Eye (tissue), 1 donor: ENCODE measurements at places on chromosomes 16 and 17.

DNA sequence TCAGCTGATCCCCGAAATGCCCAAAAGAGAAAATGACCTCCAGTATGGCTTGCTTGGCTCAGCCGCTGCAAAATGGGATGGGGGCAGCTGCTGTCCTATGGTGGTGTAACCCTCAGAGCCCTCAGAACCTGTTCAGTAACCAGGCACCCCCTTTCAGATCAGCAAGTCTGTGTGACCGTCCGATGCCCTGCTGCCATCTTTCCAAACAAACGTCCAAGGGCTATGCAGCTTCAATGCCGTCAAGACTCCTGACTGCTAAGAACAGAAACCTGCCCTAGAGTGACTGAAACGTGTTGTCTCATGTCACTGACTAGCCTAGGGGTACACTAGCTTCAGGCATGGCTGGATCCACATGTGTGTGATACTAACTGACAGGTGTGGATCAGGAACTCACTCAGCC is 70.4 kb downstream of the GNAO1 start:
- no peak for DNase-seq

GRCh38 chr17:58982626-58983025 is 124.1 kb downstream of the TRIM37 start:
- no peak for DNase-seq

DNA sequence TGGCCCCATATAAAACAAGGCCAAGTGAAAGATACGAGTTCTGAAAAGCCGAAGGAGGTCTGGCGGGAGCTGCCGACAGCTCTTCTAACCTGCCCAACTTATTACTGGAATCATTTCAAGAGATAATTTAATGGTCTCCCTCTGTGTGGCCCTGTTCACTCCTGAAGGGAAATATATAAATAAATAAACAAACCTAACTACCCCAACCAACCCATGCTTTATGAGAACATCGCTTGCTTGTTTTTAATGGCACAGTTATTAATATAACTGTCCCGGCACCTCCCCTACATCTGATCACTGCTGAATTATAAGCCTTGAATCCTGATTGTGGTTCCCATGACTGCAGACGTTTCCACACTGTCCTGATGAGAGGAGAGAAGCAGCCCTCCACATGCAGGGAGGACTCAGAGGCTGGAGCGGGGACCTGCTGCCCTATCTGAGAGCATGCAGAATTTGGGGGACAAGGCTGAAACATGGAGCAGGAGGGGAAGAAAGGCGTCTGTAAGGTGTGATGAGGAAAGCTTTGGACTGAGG is 22.2 kb downstream of the CDK5RAP3 start:
- DNase-seq = peak; percentile 39

GRCh38 chr17:46983782-46984181 is 4.7 kb upstream of the RPRML start:
- DNase-seq = no peak

- DNase-seq = no peak
Observed at GRCh38 chr16:76787394-76787793, 403.6 kb upstream of the MON1B start.

DNA sequence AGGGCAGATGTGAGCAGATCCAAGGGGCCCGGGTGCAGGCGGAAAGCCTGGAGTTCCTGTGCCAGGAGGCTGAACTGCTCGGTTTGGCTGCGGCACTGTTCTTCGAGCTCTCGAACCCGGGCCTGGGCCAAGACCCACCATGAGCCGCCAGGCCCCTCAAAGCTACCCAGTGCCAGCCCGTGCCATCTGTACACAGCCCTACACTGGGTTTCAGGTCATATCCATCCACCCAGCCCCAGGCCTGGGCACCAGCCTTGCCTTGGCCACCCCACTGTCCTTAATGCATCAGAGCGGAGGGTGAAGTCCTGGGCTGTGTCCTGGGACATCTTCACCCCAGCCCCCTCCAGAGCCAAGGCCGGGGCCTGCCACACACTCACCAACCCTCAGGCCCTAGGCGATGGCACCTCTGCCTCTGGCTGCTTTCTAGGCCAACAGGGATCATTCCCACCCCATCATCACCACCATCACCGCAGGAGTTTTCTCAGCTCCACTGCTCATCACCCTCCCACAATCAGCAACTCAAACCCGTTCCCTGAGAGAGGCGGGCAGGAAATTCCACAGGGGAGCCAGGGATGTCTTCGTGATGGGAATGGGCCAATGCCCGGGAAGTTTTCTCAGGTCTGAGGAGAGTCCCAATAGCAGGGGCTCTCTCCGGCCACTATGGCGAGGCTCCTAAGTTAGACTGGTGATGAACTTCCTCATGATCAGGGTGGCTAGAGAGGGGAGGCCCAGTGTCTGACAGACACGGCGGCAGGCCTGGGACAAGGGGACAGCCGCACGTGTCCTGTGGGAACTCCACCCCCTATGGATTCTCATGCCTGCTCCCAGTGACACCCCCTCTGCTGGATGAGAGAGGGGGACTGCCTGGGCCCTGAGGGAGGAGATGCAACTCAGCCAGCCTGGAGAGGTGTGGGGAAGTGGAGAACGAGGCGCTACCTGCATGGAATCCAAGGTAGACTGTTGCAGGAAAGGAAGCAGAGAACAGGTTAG is 9.1 kb downstream of the TSPOAP1 start:
- no peak for DNase-seq

DNA sequence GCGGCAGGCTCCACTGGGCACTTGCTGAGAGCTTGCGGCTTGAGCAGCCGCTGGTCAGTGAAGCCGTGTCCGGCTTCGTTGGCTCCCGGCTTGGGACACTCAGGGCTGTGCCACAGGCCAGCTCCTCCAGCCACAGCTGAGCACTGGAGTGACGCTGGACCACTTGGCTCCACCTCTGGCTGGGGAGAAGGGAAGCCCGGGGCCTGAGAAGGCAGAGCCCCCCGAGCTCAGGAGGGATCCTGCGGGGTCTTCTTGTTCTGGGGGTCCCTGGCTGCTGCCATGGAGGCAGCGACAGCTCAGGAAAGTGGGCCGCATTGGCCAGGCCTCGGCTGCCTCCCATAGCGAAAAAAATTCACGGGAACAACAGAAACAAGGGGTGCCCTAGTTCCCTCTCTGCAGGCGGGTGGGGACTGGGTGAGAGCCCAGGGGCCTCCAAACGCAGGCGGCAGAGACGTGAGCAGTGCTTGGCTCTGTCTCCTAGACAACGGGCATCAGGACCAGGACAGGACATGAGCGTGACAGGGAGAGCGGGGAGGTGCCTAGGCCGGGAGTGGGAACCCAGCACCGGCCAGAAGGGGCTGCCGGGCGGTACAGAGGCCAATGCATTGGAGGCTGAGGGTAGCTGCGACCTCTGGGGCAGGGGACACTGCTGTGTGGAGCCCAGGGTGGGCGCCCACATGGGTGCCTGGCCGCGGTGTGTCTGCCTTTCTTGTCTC is 37.7 kb downstream of the SLC7A5 start:
- no peak for DNase-seq

GRCh38 chr17:29918016-29918415 is 12.0 kb downstream of the SSH2 start:
- DNase-seq = no peak

- peak; percentile 95 for DNase-seq
Observed at GRCh38 chr16:81650982-81651562, 128.0 kb upstream of the PLCG2 start.

DNA sequence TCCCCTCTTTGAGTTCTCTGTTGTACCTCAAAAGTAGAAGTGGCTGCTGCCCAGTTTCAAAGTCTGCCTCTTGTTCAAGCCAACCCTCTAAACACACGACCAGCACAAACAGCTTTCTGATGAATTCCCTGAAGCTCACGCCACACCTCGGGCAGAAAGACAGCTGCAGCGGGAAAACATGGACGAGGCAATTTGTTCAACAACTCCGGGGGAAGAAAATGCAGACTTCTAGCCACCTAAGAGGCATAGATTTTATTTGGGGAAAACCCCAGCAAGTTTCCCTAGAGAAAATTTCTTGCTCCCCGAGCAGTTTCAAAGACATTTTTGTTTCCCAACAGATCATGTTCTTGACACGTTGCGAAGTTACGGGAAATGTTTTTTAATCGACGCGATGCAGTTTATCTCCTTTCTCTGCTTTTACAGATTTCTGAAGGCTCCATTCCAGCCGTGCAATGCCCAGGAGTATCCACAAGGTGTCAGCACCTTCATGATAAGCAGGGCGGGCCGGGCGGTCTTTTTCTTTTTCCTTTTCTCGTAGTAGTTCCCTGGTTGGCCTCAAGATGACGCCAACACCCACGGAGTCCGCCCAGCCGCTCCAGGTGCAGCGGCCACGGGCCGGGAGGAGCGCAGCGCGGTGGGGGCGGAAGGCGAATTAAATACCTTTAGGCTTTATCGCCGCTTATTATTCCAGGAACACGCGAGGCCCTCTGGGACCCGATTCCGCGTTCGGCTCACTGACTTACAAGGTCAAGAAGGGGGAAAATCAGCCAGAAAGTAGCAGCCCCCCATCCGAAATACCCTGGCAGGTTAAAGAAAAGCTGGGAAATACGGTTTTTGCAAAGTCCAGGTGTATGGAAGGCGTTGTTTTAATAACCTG is 2.9 kb upstream of the FOXC2 start:
- peak; percentile 97 for DNase-seq

DNA sequence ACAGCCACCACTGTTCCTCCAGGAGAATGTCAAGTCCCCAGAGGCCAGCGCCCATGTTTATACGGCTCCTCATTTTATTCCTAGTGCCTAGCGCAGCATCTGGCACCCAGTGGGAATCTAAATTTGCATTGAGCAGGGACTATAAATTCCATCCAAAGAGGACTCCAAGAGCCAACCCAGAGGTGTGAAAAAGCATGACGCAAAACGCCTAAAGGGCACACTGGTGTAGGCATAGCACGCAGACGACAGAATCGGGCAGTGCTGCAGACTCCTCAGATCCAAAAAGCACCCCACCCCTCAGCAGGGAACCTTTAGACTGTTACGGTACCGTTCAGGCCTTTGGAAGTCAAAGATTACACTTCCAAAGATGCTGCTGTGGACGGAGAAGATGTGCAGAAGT is 19.5 kb downstream of the TEKT5 start:
- no peak for DNase-seq

- DNase-seq = peak; percentile 49
Observed at GRCh38 chr16:12252616-12253015, 276.1 kb downstream of the SNX29 start.

GRCh38 chr17:4742629-4743028 is 2.9 kb upstream of the CXCL16 start:
- no peak for DNase-seq

DNA sequence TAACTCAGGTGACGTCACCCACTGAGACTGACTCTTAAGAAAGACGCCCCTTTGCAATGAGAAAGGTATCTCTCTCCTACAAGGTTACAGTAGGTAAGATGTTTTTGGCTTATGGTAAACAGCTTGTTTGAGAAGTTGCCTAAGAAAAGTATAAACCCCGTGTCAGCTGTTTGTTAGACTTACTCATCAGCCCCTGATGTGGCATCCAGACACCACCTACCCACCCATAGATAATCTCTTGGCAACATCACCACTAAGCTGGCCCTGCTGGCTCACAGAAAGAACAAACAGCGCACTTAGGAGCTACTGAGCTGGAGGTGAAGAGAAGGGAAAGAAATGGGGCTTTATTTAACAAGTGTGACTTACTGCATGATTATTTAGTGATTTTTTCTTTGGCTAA is 121.0 kb downstream of the PARN start:
- DNase-seq = no peak

GRCh38 chr17:48219617-48220016 is 112.1 kb downstream of the SNX11 start:
- DNase-seq = no peak

DNA sequence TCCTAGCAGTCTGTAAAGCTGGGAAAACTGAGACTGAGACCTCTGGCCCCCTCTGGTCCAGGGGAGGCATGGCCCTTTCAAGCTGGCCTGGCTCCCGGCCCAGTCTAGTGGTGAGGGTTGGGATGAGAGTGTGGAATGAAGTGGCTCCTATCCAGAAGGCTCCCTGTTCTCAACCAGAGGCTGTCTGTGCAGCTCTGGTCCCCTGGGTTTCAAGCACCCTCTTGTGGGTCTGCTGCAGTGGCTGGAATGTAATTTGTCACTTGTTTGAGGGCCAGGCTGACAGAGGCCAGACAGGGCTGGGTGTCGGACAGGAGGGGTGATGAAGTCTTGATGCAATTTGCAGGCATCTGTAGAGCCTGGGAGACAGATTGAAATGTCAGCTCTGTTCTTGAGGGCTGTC is 22.1 kb upstream of the PHF12 start:
- DNase-seq = no peak

DNA sequence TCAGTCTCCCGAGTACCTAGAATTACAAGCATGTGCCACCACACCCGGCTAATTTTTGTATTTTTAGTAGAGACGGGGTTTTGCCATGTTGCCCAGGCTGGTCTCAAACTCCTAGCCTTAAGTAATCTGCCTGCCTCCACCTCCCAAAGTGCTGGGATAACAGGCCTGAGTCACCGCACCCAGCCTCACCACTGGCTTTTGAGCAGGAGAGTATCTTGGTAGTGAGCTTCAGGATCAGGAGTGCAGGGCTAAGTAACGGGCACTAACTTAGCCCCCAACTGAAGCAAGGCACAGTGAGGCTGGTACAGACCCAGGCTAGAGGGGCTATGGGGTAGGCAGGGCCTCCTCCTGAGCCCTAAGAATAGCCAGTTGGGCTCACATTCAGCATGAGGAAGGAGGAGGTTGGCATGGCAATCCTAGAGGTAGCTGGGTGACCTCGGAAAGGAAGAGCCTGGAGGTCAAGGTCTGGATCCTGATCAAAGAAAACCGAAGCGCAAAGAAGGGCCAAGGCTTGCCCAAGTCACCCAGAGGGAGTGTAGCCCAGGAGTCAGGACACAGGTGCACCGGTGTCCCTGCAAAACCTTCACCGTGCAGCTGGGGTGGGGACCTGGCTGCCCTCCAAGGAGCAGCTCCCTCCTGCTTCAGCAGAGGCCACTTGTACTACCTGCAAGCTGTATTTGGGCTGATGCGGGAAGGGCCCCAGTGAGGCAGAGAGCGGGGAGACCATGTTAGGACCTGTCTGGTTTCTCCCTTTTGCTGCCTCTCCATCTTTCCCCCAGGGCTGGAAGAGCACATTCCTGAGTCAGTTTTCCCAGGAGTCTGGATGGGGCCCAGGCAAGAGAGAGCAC is 1.3 kb upstream of the ADGRG5 start:
- DNase-seq = peak; percentile 34

GRCh38 chr16:13435415-13435814 is 484.5 kb upstream of the ERCC4 start:
- DNase-seq = no peak

- DNase-seq = no peak
Observed at GRCh38 chr17:45912319-45912718, 18.0 kb downstream of the MAPT start.

GRCh38 chr17:19386974-19387920 is at the start of gene MFAP4:
Gene MFAP4, minus strand, starts transcription at chr17:19387190. Its CDS starts 35 bp downstream, at chr17:19387155.
- DNase-seq = peak; percentile 94

DNA sequence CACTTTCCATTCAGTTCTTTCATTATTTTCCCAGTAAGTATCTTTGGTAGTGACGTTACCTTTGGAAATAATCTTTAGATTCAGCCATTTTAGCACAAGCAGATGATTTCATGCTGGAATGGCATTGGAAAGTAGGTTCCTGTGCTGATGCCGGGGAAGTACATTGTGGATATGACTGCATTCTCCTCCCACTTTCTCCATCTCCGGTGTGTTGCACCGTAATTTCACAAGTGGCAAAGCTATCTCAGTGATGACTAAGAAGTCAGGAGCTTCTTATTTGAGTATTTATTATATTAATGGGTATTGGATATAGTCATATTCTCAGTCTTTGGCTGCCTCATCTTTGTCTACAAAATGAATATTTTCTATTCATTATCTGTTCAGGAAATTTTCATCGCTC is 69.8 kb downstream of the MRTFB start:
- DNase-seq = no peak
